ENCODE measurements at places on chromosomes 1 and 21.
A peak's percentile ranks its signal among the peaks of the same experiment; 100 is the strongest.

DNA sequence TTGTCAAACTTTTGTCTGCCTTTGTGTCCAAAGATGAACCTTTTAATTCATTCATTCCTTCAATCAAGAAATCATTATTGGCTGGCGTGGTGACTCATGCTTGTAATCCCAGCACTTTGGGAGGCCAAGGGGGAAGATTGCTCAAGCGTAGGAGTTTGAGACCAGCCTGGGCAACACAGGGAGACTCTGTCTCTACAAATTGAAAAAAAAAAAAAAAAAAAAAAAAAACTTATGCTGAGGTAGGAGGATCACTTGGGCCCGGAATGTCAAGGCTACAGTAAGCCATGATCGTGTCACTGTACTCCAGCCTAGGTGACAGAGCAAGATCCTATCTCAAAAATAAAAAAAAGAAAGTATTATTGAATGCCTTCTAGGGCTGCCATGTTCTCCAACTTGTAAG, 51.3 kb upstream of the CXADR start:
- DNase-seq = no peak

GRCh38 chr1:34742667-34743270, 12.1 kb upstream of the GJB5 start:
- DNase-seq = peak; percentile 98

GRCh38 chr21:46639489-46640386, 4.3 kb downstream of the PRMT2 start:
- DNase-seq = no peak

- peak; percentile 25 for DNase-seq
Observed at GRCh38 chr1:187928288-187928687, 1099.5 kb downstream of the PLA2G4A start.

DNA sequence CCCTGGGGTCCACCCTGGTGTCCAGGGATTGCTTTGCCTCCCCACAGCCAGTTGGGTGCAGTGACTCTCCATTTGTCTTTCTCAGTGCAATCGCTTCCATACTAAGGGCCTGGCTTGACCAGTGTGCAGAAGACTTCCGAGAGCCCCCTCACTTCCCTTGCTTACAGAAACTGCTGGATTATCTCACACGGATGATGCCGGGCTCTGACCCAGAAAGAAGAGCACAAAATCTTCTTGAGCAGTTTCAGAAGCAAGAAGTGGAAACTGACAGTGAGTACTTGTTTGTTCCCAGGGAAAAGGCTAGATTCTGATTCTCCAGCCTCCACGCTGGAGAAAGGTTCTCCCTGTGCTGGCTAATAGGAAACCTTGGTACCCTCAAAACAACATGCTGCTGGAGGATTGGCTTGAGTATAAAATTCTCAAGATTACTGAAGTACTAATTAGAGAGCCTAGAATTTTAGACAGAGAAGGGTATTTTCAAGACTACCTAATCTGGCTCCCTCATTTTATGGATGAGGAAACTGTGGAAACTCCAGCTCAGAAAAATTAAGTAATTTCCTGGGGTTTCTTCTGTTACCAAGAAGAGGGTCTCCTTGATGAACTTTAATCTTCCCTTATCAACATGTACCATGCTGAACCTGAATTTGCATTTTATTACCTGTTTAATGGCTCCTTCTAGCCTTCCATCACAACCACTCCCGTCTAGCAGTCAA, 75.8 kb downstream of the RGL1 start:
- no peak for DNase-seq

- DNase-seq = no peak
Observed at GRCh38 chr1:188463919-188464318, 1635.2 kb downstream of the PLA2G4A start.

- no peak for DNase-seq
Observed at GRCh38 chr1:201004732-201005131, 18.8 kb downstream of the KIF21B start.

DNA sequence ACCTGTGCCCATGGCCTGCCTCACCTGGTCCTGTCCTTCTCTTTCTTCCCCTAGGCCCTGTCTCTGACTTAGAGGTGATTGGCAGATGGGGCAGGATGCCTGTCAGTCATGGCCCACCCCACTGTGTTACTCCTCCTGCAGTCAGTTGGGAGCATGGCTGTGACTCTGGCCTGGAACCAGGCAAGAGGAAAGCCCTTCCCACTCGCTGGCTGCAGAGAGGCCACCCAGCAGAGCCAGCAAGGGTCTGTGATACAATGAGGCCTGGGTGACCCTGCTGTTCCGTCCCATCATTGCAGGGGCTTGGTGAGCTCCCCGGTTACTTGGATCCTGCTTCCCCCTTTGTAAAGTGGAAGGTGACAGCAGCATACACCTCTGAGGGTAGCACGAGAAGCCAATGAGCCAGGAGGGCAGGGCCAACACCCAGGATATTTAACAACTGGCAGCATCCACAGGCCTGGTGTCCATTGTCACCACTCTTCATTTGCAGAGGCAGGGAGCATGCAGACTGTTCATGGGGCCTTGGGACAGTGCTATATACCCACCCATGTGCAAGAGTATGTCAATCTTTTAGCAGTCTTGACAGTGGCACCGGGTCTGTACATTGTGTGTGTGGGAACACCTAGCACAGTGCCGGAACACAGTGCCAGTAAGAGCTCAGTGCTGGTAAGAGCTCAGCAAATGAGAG, 191.0 kb upstream of the C1orf174 start:
- no peak for DNase-seq

DNA sequence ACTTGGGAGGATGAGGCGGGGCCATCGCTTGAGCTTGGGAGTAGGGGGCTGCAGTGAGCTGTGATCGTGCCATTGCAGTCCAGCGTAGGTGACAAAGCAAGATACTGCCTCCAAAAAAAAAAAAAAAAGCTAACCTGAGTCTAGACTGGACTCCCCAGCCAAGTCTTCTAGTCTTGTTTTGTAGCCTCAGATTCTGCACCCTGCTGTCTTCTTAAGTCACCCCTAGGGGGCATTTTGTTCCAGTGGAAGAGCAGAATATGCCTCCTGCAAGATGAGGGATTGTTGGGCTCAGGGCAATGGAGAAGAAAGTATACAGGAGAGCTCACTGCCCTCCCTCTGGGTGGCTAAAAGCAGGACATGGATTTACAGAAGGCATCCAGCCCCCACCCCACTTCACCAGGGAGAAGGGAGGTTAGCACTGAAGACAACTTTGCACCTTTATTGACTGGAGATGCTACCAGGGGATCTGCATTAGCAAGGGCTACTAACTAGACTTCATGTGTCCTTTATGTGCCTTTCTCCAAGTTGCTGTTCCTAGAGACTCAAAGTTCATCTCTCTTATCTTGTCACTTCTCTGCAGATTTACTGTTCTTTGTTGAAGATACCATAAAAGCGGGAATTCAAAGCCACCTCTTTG, 15.3 kb upstream of the RNF187 start:
- no peak for DNase-seq

- no peak for DNase-seq
Observed at GRCh38 chr1:201396861-201397464, 2.2 kb downstream of the LAD1 start.

DNA sequence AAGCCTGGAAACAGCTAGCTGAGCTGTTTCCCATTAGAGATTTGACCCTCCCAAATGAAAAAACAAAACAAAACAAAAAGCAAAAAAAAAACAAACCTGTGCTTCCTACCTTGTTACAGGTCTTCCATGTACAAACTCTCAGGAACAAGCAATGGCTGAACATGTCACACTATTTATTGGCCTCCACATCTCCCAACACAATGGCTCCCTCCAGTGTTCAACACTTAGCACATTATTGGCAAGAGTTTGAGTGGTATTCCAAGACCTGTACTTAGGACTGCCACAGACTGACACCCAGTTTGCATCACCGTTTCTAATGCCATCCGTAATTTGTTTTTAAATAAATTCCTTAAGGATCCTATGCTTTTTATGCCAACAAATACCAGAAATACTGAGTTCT, 195.0 kb upstream of the OLFM3 start:
- DNase-seq = no peak
